ENCODE measurements at places on chromosomes 16 and 17. TPM values are rescaled to one million over a fixed set of nuclear protein-coding genes. Genes with fewer than 3 reads are reported as not detected.

The HOXB4 gene
- not detected for total RNA-seq

The GCGR gene
- not detected for total RNA-seq

The BEAN1 gene
- 2.1 TPM for total RNA-seq

The ITGAX gene
- total RNA-seq, result 0.27 TPM

The OR1A1 gene
- total RNA-seq, result not detected

The RND2 gene
- total RNA-seq, result 1.3 TPM

The CETP gene
- not detected for total RNA-seq

The GAN gene
- total RNA-seq, result 18.0 TPM

The CFAP119 gene
- total RNA-seq, result 4.0 TPM

The ITGAL gene
- 0.23 TPM for total RNA-seq

The CCR7 gene
- total RNA-seq, result not detected

The CCL7 gene
- not detected for total RNA-seq

The PRM1 gene
- not detected for total RNA-seq

The RASL10B gene
- 19.1 TPM for total RNA-seq

Data from astrocyte (in vitro differentiated cells and primary cell).